NCI-H524 (cell line): ENCODE measurements at places on chromosomes 1 and 21.

- no peak for DNase-seq
These were observed 63.7 kb downstream of the SLX9 start for GRCh38 chr21:45003331-45004058.

DNA sequence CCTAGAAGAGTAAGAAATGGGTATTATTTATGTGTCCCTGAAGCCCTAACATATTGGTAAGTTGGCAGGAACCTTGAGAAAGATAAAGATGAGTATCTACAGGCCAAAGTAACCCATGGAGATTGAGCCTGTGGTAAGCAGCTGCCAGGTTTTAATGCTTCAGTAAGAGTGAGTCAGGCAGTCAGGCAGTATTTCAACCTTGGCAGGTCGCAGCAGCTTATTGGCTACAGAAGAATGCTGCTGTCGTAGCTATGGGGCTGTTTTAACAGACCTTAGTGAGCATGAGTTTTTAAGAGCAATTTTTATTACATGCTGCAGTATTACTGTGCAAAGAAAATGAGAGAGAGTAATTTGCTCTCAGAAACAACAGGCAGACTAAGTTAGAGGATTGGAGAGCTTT is 10.3 kb upstream of the SLC30A10 start:
- no peak for DNase-seq

GRCh38 chr1:208118841-208119606 is 125.2 kb downstream of the PLXNA2 start:
- DNase-seq = no peak

- no peak for DNase-seq
These were observed 2.6 kb downstream of the PRDM2 start for GRCh38 chr1:13702425-13703127.

- DNase-seq = peak; percentile 93
These were observed 1.6 kb upstream of the MMP23B start for GRCh38 chr1:1630191-1630964.

DNA sequence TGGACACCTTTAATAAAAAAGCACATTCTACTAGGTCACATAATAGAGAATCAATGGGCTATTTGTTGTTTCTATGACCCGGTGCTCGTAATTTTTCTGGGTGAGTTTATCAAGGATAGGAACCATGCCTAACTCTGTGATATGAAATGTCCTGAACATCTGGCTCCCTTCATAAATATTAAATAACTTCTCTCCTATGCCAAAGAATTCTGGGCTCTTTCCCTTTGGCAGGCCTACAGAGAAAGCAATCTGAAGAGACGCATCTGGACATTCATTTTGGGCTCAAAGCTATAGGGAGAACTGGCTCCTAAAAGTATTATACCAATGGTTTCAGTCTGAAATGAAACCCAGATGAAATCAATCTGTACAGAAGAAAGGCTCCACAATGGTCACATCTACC is 38.8 kb upstream of the ANGPTL7 start:
- no peak for DNase-seq

- DNase-seq = no peak
These were observed 75.0 kb downstream of the CLIC6 start for GRCh38 chr21:34743831-34744230.
